ENCODE measurements at places on chromosomes 7 and 10. TPM values are rescaled to one million over a fixed set of nuclear protein-coding genes. Genes with fewer than 3 reads are reported as not detected.
A peak's percentile ranks its signal among the peaks of the same experiment; 100 is the strongest.

- no peak for DNase-seq
Observed at GRCh38 chr7:91033574-91033973, 230.7 kb upstream of the FZD1 start.

DNA sequence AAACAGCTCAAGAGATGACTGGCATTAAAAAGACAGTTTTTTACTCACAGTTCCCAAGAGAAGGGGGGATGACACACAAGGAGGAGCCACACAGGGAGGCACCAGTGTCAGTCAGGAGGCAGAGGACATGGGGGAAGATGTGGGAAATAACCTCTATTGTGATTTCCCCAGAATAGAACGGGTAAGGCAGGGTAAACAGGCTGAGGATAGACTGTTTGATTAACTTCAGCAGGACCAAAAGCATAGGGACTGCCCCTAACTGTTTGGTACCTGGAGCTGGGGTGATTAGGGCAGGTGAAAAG lies 60.7 kb downstream of the RAPGEF5 start:
- DNase-seq, result no peak

GRCh38 chr7:90816511-90817142 lies 220.5 kb downstream of the CDK14 start:
- peak; percentile 50 for DNase-seq

DNA sequence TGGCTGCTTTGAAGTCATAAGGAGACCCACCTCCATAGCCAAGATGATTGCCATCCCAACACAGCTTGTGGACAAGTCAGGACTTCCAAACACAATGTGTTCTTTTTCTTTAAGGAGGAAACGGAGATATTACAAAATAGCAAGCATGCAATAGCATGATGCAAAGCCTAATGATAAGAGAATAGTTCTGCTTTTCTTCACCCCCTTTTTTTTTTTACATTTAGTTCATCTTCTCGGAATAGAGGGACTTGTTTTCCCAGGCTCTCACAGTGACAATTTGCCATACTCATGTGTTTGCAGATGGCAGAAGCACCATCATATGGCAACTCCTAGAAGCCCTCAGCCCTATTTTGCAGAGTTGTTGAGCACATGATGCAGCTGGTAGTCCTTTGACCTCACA lies 119.8 kb downstream of the ITGB8 start:
- DNase-seq, result no peak

- no peak for DNase-seq
Observed at GRCh38 chr10:1434202-1434601, 303.1 kb downstream of the ADARB2 start.

HOXA6 gene
- 28.1 TPM for total RNA-seq

- peak; percentile 49 for DNase-seq
Observed at GRCh38 chr10:13349463-13350274, 1.6 kb upstream of the SEPHS1 start.

- no peak for DNase-seq
Observed at GRCh38 chr7:1972744-1973143, 260.0 kb downstream of the MAD1L1 start.

GRCh38 chr10:48406204-48406603 lies 99.7 kb downstream of the MAPK8 start:
- peak; percentile 75 for DNase-seq

- no peak for DNase-seq
Observed at GRCh38 chr10:78528749-78529204, 495.1 kb downstream of the RPS24 start.

- DNase-seq, result no peak
Observed at GRCh38 chr7:117155694-117156093, 167.2 kb downstream of the WNT2 start.

DNA sequence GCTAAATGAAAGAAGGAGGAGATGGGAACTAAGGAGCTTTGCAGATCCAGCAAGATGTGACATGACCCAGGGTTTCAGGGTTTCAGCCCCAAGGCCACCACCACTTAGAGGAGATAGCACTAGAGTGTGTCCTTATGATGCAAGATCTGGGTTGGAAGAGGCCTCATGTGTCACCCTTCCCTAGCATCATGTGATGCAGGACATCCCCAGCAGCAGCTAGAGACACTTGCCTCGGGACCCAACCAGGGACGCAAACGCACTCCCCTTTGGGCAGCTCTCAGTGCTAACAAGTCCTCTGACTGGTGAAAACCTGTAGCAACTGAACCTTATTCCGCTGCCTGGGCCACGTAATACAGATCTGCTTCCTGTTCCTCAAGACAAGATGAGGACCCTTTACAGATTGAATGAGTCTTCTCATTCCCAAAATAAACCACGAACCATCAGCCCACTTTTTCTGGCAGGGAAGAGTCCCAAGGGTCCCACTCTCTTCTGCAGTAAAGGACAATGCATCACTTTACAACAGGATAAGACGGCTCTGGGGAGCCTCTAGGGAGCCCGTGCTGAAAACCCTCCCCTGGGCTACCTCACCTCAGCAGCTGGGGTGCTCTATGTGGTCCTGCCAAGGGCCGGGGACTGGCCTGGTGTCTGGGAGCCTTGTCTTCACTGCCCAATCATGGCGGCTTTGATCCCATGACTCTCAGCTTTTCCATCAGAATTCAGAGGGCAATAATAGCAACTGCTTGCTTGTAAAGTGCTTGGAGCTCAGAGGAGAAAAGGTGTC lies 44.8 kb upstream of the GDF10 start:
- no peak for DNase-seq

DNA sequence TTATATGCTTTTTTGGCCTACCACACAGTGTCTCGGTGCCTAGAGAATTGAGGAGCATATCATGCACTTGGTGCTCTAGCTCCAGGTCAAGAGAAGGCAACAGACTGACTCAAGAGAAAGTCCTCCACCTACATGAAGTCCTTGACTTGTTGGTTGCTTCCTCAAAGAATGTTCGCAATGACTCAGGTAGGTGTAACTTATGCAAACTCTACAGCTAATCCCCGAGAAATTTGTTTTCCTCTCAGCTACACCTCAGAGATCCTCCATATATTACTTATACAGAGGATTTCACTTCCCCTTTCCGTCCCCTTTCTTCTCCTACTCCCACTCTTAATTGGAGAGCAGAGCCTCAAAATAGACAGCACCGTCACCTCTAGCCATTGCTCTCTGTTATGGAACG lies 1013.1 kb downstream of the KCNMA1 start:
- no peak for DNase-seq

POU6F2 gene
- not detected for total RNA-seq

GRCh38 chr10:104299031-104299904 lies 30.3 kb downstream of the GSTO2 start:
- no peak for DNase-seq

WDFY4 gene
- 0.10 TPM for total RNA-seq

DNA sequence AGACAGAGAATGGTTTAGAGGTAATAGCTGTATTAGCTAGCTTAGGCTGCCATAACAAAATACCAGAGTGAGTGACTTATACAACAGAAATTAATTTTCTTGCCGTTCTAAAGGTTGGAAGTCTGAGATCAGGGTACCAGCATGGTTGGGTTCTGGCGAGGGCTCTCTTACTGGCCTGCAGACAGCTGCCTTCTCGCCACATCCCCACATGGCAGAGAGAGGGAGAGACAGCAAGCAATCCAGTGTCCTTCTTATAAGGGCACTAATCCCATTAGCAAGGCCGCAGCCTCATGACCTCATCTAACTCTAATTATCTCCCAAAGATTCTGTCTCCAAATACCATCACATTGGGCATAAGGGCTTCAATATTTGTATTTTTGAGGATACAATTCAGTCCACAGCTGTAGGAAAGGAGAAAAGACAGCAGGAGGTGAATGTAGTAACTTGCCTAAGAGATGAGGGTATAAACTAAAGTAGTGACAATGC lies 3.6 kb upstream of the STAM start:
- no peak for DNase-seq

SPDYE1 gene
- not detected for total RNA-seq

ZNF138 gene
- 2.6 TPM for total RNA-seq

DNA sequence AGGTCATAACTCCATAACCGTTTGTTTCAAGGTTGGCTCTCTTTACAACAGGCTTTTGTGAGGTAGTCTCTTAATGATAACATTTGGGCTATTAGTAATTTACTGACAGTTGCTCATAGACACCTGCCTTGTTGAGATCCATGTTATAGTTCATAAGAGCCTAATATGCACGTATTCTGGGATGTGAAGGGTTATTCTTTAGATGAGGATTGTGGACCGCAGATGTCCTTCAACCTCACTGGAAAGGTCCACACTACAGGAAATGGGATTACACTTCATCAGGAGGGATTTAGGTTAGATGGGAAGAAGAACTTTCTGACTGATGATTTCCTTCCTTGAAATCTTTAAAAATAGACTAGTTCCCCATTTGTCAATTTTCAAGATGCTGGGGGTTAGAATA lies 62.8 kb downstream of the SAMD9 start:
- DNase-seq, result no peak

LMOD2 gene
- not detected for total RNA-seq

DNA sequence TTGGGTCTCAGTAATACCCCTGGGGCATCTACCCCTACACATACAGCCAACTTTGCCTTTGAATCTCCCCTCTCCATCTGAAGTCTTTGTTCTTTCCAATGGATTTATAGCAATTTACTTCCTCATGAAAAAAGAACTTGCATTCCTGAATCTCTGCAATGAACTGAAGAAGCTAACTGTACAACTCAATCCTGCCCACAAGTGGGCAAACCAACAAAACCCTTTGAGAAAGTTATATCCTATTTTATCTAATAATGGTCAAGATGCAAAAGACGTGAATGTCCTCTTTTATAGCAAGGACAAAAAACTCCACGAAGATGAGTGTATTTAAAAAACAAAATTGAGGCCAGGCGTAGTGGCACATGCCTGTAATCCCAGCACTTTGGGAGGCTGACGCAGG lies 991.3 kb downstream of the LRMDA start:
- no peak for DNase-seq

GCK gene
- not detected for total RNA-seq

GRID2IP gene
- total RNA-seq, result not detected

DNA sequence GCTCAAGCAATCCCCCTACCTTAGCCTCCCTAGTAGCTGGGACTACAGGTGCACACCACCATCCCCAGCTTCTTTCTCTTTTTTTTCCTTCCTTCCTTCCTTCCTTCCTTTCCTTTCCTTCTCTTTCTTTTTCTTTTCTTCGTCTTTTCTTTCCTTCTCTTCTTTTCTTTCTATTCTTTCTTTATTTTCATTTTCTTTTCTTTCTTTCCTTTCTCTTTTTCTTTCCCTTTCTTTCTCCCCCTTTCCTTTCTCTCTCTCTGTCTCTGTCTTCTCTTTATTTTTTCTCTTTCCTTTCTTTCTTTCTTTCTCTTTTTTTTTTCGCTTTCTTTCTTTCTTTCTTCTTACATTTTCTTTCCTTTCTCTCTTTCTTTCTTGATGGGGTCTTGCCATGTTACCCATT lies 621.3 kb downstream of the GALNT17 start:
- DNase-seq, result no peak

- DNase-seq, result no peak
Observed at GRCh38 chr7:143507094-143507518, 29.4 kb downstream of the TAS2R41 start.

DNA sequence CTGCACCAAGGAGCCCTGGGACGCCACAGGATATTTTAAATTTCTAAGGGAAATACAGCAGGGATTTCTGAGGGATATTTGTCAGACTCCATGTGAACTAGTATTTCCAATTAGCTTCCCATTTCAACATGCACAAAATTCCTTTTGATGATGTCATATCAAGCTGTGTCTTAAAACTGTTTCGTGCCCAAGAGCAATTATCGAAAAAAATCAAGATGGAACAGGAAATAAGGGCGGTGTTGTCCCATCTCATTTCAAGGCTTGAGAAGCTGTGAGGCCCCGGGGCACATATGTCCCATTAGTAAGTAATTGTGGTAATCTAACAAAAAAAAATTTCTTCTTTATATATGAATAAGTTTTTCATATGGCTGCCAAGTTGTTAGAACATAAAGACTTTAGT lies 47.4 kb downstream of the PPP1R17 start:
- no peak for DNase-seq

GRCh38 chr10:131961777-131962662 lies 19.7 kb downstream of the BNIP3 start:
- no peak for DNase-seq

DNA sequence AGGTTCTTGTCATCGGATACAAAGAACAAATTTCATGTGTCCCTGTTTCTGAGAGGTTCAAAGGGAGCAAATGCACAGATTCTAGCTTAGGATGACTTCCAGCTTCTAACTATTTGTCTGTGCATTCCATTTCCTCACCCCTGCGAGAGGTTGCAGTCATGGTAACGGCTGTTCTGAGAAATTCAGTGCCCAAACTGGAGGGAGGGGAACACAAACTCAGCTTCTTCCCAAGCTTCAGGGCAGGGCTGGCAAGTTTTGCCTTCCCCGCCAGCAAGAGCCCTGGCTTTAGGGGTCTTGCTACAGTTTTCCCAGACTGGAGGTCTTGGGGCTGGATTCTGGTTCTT lies 11.1 kb downstream of the FAS start:
- DNase-seq, result no peak

CPA4 gene
- total RNA-seq, result not detected

DNA sequence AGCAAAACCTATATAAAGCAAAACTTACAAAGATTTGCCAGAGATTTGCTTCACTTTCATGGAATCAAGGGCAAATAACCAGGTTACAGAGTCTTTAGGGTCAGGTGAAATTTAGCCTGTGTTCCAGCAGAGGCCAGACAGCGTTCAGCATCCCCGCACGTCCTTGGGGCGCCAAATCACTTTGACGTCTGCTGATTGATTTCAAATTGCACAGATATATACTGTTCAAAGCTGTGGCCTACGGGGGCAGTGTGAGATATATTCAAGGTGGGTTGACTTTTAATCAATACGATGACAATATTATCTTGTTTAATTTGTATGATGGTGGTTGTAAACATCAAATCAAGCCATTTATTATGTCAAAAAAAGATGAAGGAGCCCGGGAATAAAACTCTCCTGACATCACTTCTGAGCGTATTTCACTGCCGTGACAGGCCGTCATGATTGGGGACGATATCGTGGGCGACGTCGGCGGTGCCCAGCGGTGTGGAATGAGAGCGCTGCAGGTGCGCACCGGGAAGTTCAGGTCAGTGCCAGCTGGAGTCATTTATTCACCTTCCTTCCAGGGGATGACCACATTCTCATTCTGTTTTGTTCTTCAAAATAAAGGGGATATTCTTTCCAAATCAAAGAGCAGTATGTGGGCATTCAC lies 55.2 kb downstream of the LHPP start:
- DNase-seq, result no peak

DNA sequence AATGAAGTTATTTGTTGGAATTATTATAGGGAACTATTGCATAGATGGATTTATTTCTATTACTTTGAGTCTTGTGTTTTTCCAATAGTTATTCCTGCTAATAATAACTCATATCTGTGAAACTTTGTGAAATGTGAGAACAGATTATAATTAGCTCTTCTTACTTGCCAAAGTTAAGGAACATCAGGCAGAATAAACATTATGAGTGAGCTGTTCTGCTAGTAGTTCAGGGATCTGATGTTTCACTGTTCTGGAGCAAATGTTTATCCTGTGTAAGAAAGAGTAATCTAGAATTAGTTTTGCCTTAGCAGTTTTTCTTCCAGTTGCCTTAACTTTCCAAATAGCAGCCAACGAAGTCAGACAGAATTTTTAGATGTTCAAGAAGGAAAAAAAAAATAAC lies 245.2 kb upstream of the PLXDC2 start:
- DNase-seq, result no peak

SCRN1 gene
- total RNA-seq, result 18.6 TPM

JAKMIP3 gene
- total RNA-seq, result 0.08 TPM
